ENCODE measurements at places on chromosomes 1 and 21. TPM values are rescaled to one million over a fixed set of nuclear protein-coding genes. Genes with fewer than 3 reads are reported as not detected.

DNA sequence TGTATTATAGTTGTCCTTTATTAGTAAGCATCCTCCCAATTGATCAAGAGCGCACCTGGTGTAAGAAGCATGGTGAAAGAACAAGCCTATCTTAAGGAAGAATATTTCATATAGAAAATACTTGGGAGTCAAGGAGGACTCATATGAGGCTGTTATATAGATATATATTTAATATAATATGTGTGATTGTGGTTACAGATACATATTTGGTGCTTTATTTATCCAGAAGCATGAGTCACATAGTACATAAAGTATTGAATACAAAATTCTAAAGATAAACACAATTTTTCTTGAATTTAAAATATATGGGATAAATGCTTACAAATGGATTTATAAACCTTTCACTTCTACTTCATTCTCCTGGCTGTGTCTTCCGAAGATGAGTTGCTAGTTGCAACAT is 60.6 kb downstream of the RGS5 start:
- no peak for DNase-seq

GRCh38 chr1:86741947-86742572 is 37.7 kb downstream of the SH3GLB1 start:
- DNase-seq: peak; percentile 11

DNA sequence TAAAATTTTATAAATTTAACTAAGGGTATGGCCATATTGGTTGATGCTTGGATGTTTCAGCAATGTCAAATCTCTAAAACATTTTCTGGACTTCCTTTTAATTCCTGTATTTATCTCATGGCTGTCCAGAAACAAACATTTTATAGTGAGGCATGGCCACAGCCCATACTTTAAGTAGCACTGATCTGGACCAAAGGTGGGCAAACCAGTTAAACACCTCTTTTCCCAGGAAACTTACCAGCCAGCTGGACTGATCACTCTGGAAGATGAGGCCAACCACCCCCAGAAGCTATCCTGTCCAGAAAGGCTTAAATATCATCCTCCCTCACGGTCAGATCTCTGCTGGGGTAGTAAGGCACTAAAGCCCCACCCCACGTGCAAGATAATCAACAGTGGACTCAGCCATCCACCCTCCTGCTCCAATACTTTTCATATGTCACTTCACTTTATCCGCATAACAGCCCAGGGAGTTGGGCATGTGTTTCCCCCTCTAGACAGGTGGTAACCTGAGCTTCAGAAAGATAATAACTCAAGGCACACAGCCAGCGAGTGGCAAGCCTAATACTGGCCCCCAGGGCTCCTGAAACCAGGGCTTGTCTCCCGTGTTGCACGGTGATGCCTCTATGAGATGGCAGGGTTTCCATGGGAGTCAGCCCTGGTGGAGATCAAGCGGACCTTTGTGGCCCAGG is 120.5 kb upstream of the NGF start:
- no peak for DNase-seq

DNA sequence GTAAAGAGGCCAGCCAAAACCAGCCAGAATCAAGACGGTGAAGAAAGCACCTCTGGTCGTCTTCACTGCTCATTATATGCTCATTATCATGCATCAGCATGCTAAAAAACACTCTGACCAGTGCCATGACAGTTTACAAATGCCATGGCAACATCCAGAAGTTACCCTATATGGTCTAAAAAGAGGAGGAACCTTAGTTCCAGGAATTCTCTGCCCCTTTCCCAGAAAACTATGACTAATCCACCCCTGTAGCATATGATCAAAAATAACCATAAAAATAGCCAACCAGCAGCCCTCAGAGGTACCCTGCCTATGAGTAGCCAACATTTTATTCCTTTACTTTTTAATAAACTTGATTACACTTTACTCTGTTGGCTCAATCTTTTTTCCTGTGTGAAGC is 34.2 kb upstream of the PBX1 start:
- no peak for DNase-seq

GRCh38 chr1:224763126-224763775 is 147.1 kb downstream of the CNIH3 start:
- DNase-seq: no peak

GRCh38 chr1:204441558-204441957 is 29.9 kb upstream of the PPP1R15B start:
- no peak for DNase-seq

DNA sequence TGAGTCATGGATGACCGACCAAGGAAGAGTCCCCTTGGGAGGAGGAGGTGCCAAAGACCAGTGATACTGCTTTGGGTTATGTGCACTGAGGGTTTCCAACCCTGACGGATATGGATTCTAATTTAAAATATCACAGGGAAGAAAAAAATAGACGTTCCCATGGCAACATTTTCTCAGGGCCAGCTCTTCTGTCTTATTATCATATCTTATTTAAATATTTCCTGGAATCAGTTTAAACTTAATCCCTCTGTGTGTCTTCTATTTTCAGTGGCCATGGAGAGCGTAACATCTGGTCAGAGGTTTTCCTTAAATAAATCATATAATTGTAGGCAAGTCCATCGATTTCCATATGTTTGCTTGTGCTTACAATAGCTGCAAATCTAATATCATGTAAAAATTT is 205.4 kb upstream of the FMN2 start:
- DNase-seq: no peak

DNA sequence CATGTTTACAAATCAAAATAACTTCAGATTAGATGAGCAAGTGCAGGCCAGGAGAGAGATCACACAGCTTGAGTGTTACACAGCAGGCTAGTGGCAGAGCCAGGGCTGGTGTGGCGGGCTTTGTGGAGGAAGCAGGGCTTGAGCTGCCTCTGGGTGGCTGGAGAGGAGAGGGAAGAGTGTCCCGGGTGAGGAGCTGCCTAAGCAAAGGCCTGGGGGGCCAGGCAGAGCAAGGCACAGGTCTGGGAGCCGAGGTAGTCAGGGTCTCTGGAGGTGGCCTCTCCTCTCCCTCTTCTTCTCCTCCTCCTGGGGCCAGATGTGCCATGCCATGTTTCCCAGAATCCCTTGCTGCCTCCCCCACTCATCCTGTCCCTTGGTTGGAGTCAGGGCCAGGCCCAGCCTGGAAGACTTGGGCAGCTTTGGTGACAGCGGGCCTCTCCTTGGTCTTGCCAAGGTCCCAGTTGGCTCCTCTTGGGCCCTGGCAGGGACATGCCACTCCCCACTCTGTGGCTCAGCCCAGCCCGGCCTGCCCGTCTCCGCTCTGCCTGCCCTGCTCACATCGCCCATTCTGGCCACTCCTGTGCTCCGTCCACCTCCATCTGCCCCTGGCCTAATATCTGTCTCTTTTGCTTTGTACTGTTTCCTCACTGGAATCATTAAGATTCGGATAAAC is 70.3 kb downstream of the PTPRU start:
- no peak for DNase-seq

- no peak for DNase-seq
These were observed 11.5 kb downstream of the CD58 start for GRCh38 chr1:116559304-116559761.

DNA sequence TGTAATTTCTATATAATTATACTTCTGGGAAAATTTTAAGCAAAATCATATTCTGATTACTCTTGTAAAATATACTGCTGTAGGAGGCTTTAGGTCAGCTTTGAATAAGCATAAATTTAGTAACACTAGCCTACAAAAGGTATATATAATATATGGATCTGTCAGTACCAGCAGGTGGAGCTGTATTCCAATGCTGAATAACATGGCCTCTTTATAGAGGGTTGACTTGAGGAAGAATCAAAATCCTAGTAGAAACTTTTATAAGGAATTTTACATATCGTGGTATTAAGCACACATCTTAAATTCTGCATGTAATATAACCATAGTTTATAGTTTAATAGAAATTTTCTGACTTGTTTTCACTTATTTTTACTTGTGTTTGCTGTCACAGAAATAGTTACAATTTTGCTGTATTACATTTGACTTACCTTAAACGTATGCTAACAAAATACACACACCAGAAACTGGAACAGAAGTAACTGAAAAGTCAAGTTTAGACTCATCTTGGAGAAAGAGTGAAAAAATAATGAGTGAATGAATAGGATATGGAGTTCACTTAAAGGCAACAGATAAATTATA is 79.3 kb downstream of the HMCN1 start:
- peak; percentile 6 for DNase-seq

GRCh38 chr1:84155517-84155916 is 11.4 kb downstream of the PRKACB start:
- no peak for DNase-seq

- DNase-seq: no peak
These were observed 5.4 kb upstream of the HAO2 start for GRCh38 chr1:119363162-119363561.

GRCh38 chr1:22385537-22385936 is 66.1 kb upstream of the ZBTB40 start:
- DNase-seq: no peak

- no peak for DNase-seq
These were observed 30.0 kb downstream of the ZBTB17 start for GRCh38 chr1:15945832-15946448.

DNA sequence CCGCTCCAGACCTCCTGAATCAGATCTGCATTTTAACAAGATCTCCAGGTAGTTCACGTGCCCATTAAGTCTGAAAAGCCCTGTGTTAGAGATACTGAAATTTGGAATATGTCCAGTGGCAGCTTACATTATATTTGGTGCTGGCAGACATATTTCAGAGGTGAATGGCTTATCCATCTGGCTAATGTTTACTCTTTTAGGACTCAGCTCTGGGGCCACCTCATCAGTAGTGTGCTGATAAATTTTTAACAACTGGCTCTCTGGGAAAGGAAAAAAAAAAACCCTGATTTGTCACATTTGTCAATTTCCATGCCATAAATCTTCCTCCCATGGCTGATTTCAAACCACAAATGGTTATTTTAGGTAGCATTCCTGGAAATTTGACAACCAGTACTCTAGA is 25.3 kb upstream of the SYT6 start:
- no peak for DNase-seq

DNA sequence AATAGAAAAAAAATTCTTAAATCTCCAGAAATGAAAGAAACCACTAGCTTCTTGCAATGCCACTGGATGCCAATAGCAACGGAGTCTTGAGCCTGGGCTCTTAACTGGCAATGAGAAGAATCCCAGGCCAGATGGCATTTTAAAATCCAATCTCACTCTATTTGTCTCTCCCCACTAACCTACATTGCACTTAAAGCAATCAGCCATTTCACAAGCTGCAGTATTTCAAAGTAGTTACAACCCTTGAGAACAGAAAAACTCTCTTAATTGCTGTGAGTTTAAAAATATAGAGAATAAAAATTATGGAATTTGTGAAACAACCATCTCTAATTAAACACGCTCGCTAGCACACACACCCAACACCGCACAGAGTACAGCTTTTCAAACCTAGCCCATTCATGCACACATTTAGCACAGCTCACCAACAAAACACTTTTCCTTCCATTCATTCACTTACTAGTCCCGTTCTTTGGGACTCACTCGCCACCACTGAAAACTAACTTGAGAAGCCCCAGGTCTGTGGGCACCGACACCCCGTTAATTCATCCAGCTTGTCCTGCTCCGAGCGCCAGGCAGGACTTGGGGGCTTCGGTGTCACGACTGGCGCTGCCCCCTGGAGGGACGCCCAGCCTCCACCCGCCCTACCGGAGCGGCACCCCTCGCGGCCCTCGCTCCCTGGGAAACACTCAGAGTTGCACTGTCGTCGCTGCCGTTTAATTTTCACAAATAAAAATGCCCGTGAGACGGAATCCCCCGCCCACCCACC is 1.0 kb downstream of the DDAH1 start:
- DNase-seq: no peak

GRCh38 chr1:240656531-240656930 is 44.6 kb upstream of the GREM2 start:
- DNase-seq: no peak

DNA sequence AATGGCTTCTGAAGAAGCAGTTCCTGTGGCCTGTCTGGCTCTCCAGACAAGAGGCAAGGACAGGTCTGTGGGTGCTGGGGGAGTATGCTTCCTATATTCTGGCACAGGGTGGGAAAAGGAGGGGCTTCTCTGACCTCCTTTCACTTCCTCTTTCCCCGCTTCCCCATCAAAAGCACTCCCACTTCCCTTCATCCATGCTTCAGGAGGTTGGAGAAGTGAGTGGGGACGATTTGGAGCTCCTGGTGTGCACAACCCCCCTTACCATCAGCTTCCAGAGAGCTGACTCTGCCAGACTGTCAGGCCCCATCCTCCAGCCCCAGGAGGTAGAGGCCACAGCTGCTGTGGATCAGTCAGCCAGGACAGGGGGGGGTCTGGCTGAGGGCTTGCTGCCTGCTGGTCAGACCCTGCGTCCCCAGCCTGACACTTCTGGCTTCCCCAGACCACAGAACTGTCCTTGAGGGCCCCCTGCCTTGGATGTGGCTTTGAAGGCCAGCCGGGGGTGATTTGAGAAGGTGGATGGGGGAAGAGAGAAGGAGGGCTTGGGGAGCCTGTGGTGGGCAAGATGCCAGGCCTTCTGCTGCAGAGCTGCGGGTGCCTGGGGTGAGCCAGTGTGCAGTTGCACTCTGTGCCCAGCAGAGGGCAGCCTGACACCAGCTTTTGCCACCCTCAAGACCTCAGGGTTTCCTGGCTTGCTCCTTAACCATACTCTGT is 21.5 kb upstream of the TMEM222 start:
- peak; percentile 77 for DNase-seq

GRCh38 chr1:174702011-174702410 is 254.2 kb downstream of the GPR52 start:
- DNase-seq: no peak

GRCh38 chr1:214920337-214920736 is 162.2 kb upstream of the KCNK2 start:
- no peak for DNase-seq

GRCh38 chr1:214634267-214634666 is 31.3 kb downstream of the CENPF start:
- DNase-seq: no peak

DNA sequence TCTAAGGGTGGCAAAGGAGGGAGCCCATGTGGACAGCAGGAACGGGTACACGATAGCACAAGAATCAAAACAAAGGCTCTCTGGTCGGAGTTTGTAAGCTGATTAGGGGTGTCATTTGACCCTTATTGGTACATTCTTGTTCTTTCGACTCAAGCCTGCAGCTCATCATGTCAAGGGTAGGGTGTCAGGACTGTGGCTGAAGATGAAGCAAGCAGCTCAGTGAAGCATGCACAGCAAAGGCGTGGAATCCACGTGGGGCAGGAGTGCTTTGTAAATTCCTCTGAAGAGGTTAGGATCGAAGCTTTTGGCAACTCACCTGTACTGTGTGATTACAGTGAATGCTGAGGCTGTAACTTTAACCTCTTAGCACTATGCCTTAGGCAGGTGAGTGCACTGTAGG is 4.7 kb upstream of the ABCB10 start:
- no peak for DNase-seq

- no peak for DNase-seq
These were observed 1.1 kb downstream of the KCNJ9 start for GRCh38 chr1:160082487-160082886.

- peak; percentile 45 for DNase-seq
These were observed 2.5 kb upstream of the PTGER3 start for GRCh38 chr1:71049951-71050598.

GRCh38 chr1:161738627-161739287 is 10.8 kb upstream of the DUSP12 start:
- DNase-seq: peak; percentile 49

GNAT2 gene
- not detected for total RNA-seq

CTTNBP2NL gene
- total RNA-seq: 0.84 TPM

MANEAL gene
- 2.3 TPM for total RNA-seq

SUSD4 gene
- total RNA-seq: 2.9 TPM

OR2T2 gene
- not detected for total RNA-seq

ESRRG gene
- total RNA-seq: not detected

VHLL gene
- total RNA-seq: 0.53 TPM

CFAP141 gene
- not detected for total RNA-seq

CD5L gene
- not detected for total RNA-seq

WASF2 gene
- total RNA-seq: 163 TPM

SPAG17 gene
- not detected for total RNA-seq

SHISA4 gene
- total RNA-seq: 0.58 TPM
